Brain (organoid and tissue), 16 donors: ENCODE measurements at places on chromosomes 7 and 10. TPM values are rescaled to one million over a fixed set of nuclear protein-coding genes. Genes with fewer than 3 reads are reported as not detected.

Gene KCNMA1
- polyA plus RNA-seq: 11.6 TPM

Gene COX19
- polyA plus RNA-seq: 2.4 TPM

Gene METTL2B
- 20.9 TPM for polyA plus RNA-seq

Gene STOX1
- polyA plus RNA-seq: 14.4 TPM

Gene PFKP
- 167 TPM for polyA plus RNA-seq

Gene KAZALD1
- polyA plus RNA-seq: 5.0 TPM
